M059J (cell line): ENCODE measurements at places on chromosomes 5 and 9. TPM values are rescaled to one million over a fixed set of nuclear protein-coding genes. Genes with fewer than 3 reads are reported as not detected.

- DNase-seq: no peak
Observed at GRCh38 chr9:108845947-108846346, 9.8 kb downstream of the ACTL7B start.

DNA sequence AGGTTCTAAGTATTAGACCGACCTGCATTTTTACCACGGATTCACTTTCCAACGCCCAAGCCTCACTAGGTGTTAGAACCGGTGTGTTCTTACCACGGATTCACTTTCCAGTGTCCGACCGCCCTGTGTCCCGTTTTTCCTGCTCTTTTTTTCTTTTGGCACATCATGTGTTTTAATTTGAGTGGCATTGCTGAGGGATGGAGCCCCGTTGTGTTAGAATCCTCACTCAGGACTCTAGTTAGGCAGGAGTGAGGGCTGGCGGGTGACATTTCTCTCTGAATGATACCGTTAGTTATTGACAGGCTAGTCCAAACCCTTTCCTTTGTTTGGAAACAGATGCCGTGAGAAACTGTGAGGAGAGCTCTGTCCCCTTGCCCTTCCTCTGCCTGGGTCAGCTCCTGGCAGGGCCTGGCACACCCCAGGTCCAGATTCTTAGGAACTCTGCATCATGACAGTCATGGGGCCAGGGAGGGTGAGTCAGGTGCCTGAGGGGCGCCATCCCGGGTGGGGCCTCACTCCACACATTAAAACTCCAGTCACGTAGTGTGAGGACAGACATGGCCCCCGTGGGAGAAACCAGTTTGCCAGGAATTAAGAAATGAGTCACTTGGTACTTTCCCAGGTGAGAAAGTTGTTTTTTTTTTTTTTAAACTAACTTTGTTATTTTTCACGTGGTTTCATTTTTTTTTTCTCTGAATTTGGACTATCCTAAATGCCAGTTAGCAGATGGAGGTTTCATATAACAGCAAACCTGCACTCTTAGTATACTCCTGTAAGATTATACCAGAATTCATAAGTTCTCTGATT, 15.8 kb downstream of the EXOC3 start:
- peak; percentile 93 for DNase-seq

GRCh38 chr9:133961226-133962165, 30.6 kb downstream of the VAV2 start:
- DNase-seq: no peak

- DNase-seq: no peak
Observed at GRCh38 chr9:124328285-124328684, 70.5 kb downstream of the NEK6 start.

GRCh38 chr5:66122379-66123034, 21.6 kb upstream of the SREK1 start:
- peak; percentile 79 for DNase-seq

DNA sequence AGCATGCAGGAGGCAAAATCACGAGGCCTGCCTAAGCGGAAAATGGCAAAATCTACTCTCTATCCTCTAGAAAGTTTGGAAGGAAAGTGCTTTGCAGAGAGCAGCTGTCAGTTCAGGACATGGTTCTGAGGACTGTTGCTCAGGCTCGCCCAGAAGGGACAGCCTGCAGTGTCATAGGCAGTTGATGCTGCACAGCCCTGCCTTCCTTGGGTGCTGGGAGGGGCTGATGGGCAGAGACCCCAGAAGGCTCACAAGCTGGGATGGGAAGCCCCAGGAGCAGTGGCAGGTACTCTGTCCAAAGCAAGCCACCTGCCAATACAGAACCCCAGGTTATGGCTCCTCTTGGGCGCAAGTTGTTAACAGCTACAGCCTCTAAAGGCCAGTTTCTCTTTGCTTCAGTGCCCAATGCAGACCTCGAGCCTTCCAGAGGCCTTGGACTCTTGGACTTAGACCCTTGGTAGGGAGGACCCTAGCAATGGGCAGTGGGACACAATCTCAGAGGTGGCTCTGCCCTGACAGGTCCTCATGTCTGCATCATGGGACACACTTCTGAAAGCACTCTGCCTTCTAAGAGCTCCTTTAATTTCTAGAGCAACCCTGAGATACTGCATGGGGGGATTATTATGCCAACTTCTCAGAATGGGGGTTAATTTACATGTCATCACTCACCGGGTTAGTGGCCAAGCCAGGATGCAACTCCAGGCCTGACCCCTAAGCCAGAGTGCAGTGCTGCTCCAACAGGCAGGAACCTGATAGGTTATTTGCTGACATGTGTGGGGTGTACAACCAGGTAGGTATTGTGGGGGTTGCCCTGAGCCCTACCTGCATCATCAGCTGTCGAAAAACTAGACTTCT, 57.1 kb downstream of the MACROH2A1 start:
- DNase-seq: no peak

GRCh38 chr5:32668552-32668951, 42.6 kb upstream of the NPR3 start:
- no peak for DNase-seq

DNA sequence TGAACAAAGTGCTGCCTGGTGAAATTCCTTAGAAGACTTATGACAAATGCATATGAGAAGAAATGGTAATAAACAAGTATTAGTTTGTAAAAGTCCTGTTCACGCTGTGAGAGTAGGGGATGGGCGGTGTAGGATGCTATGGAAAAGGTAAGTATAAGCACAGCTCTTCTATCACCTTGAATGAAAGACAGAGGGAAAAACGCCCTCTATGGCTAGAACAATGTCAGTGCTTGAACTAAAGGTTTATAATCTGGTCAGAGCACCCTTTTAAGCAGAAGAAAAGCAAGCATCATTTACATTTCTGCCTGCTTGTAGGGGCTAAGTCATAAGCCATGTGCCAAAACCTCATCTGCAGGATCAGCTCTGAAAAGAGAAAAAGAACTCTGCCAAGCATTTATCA, 115.2 kb downstream of the LHFPL2 start:
- peak; percentile 14 for DNase-seq

GRCh38 chr5:54722846-54723433, 205.4 kb downstream of the SNX18 start:
- peak; percentile 64 for DNase-seq

GRCh38 chr9:83937861-83938455, 16.7 kb upstream of the KIF27 start:
- peak; percentile 75 for DNase-seq

GRCh38 chr5:149170299-149170698, 29.0 kb downstream of the ABLIM3 start:
- DNase-seq: peak; percentile 69

DNA sequence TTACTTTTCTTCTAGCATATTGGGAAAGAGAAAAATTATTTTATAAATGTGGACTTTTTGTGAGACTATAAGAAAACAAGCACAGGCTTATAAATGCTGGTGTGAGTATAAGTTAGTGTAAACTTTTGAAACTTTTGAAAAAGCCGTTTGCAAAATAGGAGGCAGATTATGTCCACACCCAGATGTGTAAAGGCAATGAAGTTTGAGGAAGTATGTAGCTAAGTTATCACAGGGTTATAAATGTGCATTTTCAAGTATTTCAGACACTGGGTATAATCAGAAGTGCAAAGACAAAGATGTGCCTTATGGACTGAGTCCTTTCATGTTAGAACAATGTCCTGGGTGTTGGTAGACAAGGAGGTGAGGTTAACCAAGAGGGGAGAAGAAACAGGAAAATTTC, 85.5 kb downstream of the ANXA1 start:
- no peak for DNase-seq

GRCh38 chr9:132230605-132231004, 68.7 kb downstream of the NTNG2 start:
- no peak for DNase-seq

Gene CNTFR
- total RNA-seq: 0.05 and 0.07 TPM in 2 replicates

Gene PDZD2
- 2.9 and 7.1 TPM in 2 replicates for total RNA-seq

Gene HSD17B4
- total RNA-seq: 169 and 180 TPM in 2 replicates

Gene GABRB2
- not detected in 2 replicates for total RNA-seq

Gene C1QTNF3
- 1.1 and 1.3 TPM in 2 replicates for total RNA-seq

Gene F2R
- total RNA-seq: 91.4 and 128 TPM in 2 replicates

Gene PCDHAC2
- 0.17 TPM in 1 of 2 replicates, not detected in the other for total RNA-seq

Gene CBY3
- total RNA-seq: not detected in 2 replicates

Gene TLX3
- total RNA-seq: not detected in 2 replicates

Gene SPATA31D4
- not detected in 2 replicates for total RNA-seq
